ENCODE measurements at places on chromosomes 6 and 20.

- DNase-seq: no peak
These were observed 65.8 kb downstream of the EPB41L2 start for GRCh38 chr6:130997061-130997753.

GRCh38 chr6:125679128-125679527 lies 70.3 kb upstream of the HEY2 start:
- no peak for DNase-seq

DNA sequence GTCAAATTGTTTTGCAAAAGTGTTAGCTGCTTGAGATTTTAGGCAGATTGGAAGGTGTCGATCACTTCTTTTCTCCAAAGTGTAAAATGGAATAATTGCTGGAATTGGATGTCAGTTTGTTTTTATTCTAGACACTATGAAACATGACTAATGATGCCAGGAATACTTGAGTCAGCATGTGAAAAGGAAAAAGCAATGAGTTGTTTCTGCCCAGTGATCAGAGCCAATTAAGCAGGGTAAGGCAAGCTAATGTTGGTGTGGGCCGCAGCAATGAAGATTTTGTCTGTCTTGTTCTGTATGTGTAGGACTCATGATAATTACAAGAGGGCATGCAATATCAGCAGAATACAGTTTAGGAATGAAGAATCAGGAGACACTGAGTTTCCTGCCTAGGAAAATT lies 110.3 kb downstream of the CARMIL1 start:
- DNase-seq: no peak

- DNase-seq: peak; percentile 55
These were observed 141.3 kb downstream of the PXDC1 start for GRCh38 chr6:3610206-3610605.

- no peak for DNase-seq
These were observed 19.6 kb downstream of the DYNLT1 start for GRCh38 chr6:158624684-158625682.

GRCh38 chr20:53101992-53102760 lies 130.0 kb downstream of the TSHZ2 start:
- DNase-seq: no peak

DNA sequence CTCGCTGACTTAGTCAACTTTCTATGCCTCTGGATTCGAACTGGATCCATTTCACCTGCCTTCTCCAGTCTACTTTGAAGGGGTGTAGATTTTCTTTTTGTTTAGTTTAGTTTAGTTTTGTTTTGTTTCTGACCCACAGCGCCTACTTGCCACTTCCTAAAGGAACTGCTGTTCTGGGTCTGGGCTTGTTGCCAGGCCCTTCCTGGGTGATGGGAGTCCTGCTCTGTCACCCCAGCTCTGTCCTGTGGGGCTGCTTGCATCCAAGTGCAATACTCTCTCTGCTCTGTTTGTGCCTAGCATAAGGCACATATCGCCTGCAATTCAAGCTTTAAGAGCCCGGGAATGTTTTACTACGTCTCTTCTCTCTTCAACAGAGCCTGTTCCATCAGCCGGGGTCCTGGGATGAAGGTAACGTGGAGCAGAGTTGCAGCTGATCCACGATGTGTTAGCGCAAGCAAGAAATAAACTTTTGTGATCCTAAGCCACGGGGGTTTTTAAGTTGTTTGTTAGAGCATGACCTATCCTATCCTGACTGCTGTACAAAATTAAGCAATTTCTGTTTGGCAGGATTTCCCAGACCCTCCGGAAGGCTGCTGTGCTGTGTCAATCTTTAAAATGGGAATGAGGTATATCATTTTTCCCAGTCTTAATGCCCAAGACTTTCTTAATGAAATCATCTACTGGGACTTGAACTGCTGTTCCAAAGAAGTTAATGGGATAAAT lies 30.9 kb upstream of the TAGAP start:
- DNase-seq: peak; percentile 6

GRCh38 chr20:17626217-17627007 lies 55.6 kb downstream of the RRBP1 start:
- no peak for DNase-seq

DNA sequence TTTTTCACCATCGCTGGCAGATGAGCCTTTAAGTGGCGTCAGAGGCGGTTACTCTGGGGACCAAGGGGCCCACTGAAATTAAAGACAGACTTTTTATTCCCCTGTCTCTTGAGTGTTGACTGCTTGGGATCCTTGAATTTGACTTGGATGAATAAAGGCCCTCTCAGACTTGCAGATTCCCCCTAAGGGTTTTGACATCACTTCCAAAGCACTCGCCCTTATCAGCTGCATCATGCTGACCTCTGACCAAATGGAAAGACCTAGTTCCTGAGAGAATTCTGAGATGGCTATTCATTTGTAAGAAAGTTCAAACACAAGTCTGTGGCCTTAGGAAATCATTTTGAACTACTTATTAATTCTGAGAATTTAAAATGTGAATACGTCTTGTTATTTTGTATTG lies 13.5 kb upstream of the MOXD1 start:
- DNase-seq: no peak

DNA sequence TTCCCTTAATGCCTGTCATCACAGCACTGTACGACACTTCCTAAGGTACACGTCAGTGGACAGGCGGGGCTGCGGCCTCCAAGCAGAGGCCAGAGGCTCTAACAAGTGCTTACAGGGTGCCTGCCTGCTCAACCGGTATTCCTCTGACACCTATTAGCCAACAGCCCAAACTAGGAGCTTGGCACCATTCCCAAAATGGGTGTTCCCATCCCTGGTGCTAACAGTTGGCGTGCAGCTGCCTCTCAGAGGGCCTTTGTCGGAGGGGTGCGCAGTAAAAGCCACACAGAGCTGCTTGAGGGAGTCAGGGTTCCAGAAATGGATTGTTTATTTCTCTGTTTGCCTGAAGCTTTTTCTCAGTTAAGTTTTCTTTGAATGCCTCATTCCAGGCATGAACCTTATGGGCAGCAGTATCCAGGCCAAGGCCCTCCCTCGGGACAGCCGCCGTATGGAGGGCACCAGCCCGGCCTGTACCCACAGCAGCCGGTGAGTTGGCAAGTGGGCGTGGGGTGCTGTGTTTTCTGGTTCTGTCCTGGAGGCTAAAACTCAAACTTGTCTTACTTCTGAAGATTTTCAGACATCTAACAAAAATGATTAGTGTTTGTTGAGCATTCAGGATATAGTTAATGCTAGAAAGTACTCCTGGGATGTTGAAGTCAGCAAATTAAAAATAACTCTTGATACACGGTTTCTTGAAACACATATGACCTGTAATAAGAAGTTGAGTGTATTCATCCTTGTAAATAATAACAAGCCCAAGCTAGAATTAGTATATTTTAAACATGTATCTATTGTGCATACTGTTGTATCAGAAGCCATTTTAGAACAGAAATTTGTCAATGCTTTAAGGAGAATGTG lies 124.7 kb downstream of the TMEM242 start:
- DNase-seq: peak; percentile 55

DNA sequence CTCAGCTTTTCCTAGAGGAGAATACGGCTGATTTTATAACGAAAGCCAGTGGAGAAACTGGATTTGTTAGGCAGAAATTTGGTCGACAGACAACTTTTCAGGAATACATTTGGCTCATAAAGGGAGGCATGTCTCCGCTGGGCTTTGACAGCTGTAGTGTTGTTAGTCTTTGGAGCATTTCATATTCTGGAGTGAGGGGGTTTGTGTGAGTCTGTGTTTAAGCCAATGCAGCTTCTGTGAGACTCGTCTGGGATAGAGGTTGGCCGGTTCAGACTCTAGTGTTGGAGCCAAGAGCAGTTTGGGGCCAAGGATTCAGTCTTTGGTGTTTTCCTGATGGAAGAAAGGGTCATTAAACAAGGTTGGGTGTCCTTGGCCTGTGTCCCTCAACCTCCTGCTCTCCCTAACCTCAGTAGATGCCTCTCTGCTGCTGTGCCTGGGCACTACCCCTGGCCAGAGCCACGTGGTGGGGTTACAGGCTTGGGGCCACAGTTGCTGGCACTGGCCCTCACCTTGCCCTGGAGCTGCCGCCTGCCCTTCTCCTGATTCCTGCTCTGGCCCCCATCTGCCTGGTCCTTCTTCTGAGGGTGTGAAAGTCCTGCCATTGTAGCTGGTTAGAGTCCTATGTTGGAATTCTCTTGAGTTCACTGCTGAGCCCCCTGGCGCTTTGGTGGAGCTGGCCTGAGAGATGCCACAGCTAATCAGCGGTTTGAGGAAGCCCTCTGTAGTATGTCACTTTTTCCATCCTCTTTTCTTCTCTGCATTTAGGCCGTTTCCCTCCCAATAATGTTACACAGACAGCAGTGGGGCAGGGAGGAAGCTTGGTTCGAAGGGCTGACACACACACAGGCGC lies 6.9 kb downstream of the PTK7 start:
- no peak for DNase-seq

DNA sequence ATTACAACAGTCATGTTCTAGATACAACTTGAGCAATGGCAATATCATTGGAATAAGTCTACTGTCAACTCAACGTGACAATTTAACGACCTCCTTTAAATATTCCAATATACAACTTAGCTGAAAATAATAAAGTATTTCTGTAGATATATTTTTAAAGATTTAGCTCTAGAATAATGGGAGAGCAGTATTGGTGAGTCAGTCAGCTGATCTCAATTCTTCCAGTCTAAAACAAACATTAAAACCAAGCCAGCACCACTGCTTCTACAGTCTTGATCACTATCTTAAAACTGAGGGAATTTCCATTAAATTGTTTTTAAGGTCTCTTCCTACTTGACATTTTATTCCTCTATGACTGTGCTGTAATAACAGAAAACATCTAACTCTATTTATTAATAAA lies 38.2 kb downstream of the NOL7 start:
- DNase-seq: peak; percentile 8

- no peak for DNase-seq
These were observed 479.0 kb downstream of the PKHD1 start for GRCh38 chr6:51608383-51608782.

DNA sequence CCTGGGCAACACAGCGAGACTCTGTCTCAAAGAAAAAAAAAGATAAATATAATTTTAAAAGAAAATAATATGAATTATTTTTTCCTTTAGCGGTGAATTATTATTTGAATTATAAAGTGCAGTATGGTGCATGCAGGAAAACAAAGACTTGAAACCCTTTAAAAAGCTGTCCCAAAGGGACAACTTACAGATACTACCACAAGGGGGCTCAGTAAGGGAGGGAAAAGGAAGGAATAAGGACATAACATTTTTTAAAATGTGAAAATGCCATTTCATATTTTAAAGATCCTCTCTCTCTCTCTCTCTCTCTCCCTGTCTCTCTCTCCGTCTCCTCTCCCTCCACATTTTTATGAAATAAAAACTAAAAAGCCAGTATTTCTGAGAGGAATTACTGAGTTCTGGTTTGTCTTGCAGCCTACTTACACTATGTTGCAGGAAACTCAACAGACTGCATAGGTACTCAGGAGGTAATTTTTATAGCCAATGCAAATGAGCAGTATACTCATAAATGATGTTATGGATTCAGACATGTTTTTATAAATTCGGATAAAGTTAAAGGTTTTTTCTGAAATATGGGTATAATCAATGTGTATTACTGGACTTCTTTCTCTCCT lies 455.0 kb upstream of the GJE1 start:
- peak; percentile 60 for DNase-seq

DNA sequence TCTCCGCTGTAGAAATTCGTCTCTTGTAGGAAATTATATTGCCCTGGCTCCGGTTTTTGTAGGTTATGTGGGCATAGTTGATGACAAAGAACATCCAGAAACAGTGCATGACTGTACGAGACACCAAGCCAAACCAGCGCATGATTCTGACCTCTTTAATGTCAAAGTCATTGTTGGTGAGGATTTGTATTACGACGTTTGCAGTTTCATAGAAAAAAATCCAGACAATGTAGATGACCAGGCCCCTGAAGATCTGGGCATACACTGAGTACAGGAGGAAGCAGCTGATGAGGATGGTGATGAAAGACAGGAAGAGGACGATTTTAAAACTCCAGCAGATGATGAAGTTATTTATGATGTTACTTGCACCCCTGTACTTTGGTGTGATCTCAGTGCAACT lies 39.1 kb upstream of the TBC1D22B start:
- DNase-seq: no peak

- DNase-seq: no peak
These were observed 29.2 kb downstream of the TGM2 start for GRCh38 chr20:38135651-38136420.

- DNase-seq: no peak
These were observed 41.7 kb downstream of the LRRN4 start for GRCh38 chr20:6012179-6012578.

DNA sequence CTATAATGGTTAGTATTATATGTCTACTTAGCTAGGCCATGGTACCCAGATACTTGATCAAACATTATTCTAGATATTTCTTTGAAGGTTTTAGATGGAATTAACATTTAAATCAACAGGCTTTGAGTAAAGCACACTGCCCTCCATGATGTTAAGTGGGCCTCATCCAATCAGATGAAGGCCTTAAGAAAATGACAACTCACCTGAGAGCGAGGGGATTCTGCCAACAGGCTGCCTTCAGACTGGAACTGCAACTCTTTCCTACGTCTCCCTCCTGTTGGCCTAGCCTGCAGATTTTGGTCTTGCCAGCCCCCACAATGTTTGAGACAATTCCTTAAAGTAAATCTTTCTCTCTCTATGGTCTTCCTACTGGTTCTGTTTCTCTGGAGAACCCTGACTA lies 137.3 kb downstream of the AHI1 start:
- DNase-seq: no peak

- DNase-seq: no peak
These were observed 129.0 kb downstream of the CEP57L1 start for GRCh38 chr6:109224107-109224875.

DNA sequence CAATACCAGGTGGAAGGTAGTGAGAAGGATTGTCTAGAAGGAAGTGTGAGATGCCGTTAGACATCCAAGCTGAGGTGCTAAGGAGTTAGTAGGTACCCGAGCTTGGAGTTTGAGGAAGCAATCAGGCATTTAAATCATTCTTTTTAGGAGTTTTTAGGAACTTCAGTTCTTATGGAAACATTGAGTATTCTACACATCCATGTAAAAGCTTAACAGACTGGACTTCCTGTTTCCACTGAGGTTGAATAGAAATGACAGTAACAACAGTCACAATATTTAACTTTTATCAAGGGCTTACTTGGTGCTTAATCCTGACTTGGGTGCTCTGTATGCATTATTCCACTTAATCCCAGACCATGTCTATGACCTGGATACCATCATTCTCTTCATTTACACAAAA lies 136.4 kb downstream of the UST start:
- DNase-seq: no peak

GRCh38 chr20:33832103-33832804 lies 21.1 kb downstream of the CHMP4B start:
- no peak for DNase-seq

GRCh38 chr20:46119547-46119946 lies 1.4 kb downstream of the CD40 start:
- no peak for DNase-seq

DNA sequence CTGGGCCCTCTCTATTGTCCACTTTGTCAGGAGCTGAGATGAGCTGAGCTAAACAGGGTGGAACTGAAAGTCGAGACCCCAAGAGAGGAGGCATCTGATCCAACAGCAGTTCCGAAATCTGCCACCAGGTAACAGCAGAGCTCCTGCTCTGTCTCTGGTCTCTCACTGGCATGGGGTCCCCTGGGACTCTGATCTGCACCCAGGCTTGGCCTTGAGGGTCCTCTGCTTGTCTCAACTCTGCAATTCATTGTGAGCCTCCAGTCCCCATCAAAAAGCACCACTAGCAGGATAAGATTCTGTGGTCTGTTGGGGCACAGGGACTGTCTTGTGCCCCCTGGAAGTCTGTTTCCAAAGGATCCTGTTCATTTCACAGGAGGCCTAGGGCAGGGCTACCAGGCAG lies 62.5 kb upstream of the TOP1 start:
- no peak for DNase-seq

GRCh38 chr6:13859871-13860555 lies 45.7 kb upstream of the MCUR1 start:
- no peak for DNase-seq

GRCh38 chr6:144248003-144248402 lies 37.1 kb upstream of the UTRN start:
- no peak for DNase-seq
